ENCODE measurements at places on chromosomes 3 and 15.

- DNase-seq: no peak
These were observed 44.8 kb upstream of the GNB5 start for GRCh38 chr15:52236013-52236412.

GRCh38 chr3:42684632-42685362, 540 bp upstream of the KLHL40 start:
- DNase-seq: no peak

GRCh38 chr15:69475769-69476358, 23.2 kb downstream of the RPLP1 start:
- DNase-seq: peak; percentile 94

GRCh38 chr3:143171141-143171980, 51.8 kb downstream of the CHST2 start:
- no peak for DNase-seq

- no peak for DNase-seq
These were observed 233.9 kb upstream of the CADM2 start for GRCh38 chr3:84724877-84725276.

DNA sequence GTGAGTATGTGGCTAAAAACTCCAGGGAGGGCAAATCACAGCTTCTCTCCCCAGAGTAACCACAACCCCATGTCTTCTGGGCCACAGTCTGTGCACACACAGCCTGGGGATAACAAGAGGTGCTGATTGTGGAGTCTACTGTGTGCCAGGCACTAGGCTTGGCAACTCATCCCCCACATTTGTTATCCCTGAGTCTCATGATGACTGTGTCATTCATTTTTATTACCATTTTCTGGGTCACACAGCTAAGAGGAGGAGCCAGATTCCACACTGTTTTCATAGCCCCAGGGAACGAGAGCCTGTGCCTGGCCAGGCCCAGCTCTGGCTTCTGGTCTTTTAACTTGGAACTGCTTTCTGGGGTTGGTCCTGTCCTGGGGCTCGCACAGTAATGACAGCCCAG, 34.5 kb downstream of the ESYT3 start:
- no peak for DNase-seq

GRCh38 chr15:90529011-90529370, 732 bp upstream of the CRTC3 start:
- DNase-seq: no peak

DNA sequence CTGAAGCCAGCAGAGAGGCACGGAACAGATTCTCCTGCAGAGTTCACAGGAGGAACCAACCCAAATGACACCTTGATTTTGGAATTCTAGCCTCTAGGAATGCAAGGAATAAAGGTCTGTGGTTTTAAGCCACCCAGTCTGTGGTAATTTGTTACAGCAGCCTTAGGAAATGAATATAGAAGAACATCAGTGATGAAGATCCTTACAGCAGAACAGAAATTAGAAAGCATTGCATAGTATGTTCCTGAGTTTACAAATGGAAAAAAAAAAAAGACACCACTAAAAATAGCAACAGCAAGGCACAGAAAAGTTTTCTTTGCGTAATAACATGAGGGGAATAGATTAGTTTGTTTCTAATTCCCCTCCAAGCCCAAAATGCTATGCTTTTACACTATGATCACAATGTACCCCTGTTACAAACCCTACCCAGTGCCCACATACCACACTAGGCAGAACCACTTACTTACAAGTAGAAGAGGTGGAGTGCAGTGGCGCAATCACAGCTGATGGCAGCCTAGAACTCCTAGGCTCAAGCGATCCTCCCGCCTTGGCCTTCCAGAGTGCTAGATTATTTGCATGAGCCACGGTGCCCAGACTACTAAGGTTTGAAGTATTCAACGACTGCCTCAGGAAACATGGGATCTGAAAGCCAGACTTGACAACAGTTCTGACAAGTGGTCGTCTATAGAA, 84.3 kb downstream of the SHQ1 start:
- no peak for DNase-seq

- no peak for DNase-seq
These were observed 227.2 kb upstream of the GOLIM4 start for GRCh38 chr3:168322941-168323340.

DNA sequence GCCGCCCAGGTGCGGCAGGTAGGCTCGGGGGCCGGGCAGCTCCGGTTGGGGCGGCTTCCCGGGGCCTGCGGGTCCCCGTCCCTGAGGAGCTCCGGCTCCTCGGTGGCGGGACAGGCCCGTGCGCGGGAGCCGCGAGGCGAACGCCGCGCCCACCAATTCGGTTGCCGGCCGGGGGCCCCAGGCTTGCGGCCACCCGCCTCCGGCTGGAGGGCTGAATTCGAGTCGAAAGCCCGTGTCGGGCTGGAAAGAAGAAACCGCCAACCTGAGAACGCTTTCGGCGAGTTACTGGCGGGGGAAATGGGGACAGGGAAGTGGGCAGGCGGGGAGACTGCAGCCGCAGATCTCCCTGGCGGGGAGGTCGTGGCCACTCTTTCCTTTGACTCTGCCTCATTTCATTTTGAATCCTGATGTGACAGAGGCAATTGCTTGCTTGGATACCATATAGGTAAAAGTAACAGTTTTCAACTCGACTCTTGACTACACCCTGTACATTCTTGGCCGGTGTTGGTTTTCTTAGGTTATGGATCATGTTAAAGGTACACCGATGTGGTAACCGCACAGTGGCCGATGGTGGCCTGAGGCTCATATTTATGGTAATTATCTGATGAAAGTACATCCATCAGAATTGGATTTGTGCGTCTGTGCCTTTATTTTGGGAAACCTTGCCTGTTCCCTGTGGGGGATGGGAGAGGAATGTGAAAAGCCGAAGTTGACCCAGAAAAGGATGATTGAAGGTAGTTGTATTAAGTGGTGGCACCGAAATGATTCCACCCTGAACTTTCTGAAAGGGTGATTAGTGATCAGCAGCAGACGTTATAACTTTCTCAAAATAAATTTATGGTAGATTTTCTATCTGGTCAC, 1.7 kb downstream of the B3GNT5 start:
- peak; percentile 73 for DNase-seq

- no peak for DNase-seq
These were observed 122.2 kb upstream of the SLC24A5 start for GRCh38 chr15:47998619-47999019.

Measured in HT-29 (cell line).